ENCODE measurements at places on chromosomes 7 and 10.

GRCh38 chr10:133565441-133566294 is at the start of gene SYCE1:
Gene SYCE1, minus strand, starts transcription at chr10:133565583. Its CDS starts 54 bp downstream, at chr10:133565529.
- no peak for DNase-seq

- peak; percentile 70 for DNase-seq
These were observed 2.8 kb downstream of the FAM53B start for GRCh38 chr10:124741281-124741921.

DNA sequence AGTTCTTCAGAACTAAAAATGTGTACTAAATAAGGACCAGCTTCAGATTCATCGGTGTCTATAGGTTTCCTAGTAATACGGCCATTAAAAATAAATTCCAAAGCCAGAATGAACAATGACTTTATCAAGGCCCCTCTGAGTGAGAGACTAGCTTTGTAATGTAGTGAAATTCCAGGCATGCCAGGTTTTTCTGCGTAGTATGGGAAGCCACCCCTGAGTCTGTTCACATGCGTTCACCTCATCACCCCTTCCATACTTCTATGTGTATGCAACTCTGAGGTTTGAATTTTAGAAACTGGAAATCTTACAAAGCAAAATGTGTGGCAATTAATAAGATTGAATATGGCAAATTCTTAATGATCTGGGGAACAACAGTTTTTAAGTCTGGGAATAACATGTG is 24.5 kb downstream of the RNF32 start:
- no peak for DNase-seq

GRCh38 chr10:65903620-65904019 is 1022.2 kb upstream of the LRRTM3 start:
- no peak for DNase-seq

DNA sequence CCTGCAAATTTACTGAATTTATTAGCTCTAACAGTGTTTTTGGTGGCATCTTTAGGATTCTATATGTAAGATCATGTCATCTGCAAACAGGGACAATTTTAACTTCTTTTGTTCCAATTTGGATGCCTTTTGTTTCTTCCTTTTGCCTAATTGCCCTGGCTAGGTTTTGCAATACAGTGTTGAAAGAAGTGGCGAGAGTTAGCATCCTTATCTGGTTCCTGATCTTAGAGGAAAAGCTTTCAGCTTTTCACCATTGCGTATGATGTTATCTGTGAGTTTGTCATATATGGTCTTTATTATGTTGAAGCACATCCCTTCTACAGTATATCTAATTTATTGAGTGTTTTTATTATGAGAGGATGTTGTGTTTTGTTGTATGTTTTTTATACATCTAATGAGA is 301.4 kb downstream of the PTPRN2 start:
- DNase-seq = no peak

GRCh38 chr10:132876131-132876860 is 66.1 kb downstream of the CFAP46 start:
- no peak for DNase-seq

GRCh38 chr7:52273685-52274610 is 761.5 kb upstream of the POM121L12 start:
- no peak for DNase-seq

GRCh38 chr10:75634947-75635346 is 203.5 kb downstream of the LRMDA start:
- DNase-seq = no peak

DNA sequence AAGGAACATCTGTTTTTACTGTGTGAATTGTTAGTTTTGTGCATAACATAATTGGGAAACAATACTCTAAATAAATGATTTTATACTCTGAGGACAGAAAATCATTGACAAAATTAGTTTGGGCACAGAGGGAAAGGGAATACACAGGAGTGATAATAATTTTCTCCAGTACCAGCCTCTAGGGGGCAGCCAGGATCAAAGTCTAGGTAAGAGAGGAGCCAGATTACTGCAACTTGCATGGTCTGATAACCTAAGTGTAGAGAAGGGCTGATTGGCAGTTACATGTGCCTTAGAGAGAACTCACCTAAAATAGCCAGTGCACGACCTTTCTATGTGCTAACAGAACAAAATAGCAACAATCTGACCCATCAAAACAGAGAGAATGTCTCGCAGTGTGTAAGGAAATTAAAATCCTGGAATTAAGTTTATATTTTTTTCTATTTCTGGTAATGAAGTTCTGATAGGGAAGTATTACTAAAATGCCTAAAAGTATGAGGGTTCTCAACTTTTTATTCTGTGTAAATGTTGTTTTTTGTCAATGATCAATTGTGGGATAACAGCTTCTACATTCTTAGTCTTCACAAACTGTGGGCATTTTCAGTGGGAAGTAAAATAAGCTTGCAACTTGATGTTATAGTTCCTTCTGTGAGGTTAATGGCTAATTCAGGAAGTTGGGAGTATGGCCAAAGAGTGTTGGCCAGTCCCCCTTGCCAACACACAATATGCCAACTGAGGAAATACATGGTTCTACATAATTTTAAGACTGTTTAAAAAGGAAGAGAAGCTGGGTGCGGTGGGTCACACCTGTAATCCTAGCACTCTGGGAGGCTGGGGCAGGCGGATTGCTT is 66.4 kb downstream of the EXOC6 start:
- peak; percentile 1 for DNase-seq

GRCh38 chr10:35913628-35914027 is 271.5 kb upstream of the FZD8 start:
- no peak for DNase-seq

DNA sequence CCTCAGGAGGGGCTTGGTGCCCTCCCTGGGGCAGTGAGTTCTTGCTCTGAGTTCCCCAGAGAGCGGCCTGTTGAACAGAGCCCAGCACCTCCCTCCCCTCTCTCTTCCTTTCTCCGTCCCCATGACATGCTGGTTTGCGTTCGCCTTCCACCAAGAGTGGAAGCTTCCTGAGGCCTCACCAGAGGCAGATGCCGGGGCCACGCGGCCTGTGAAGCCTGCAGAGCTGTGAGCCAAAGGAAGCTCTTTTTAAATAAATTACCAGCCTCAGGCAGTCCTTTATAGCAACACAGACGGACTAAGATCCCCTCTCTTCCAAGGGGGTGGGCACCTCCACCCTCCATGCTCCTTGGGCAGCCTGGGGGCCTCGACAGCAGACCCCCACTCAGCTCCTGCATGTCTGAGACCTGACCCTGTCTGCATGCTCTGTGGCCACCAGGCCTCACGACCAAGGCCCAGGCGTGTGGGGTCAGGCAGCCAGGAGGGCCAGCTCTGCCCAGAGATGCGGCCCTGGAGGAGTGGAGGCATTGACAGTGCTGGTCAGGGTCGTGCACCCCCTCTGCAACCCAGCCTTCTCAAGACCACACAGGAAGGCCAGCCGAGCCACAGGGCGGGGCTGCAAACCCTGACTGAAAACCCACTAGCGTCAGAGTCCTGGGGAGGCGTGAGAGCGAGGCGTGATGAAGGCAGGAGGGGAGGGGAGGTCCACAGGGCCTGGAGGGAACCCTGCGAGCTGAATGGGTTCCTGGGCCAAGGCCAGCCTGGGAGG is 54.6 kb upstream of the ADGRA1 start:
- no peak for DNase-seq

All from DMS79 treated with DMSO at 0.1 percent for 48 hours (cell line).